ENCODE measurements at places on chromosomes 12 and 14. TPM values are rescaled to one million over a fixed set of nuclear protein-coding genes. Genes with fewer than 3 reads are reported as not detected.

Gene CDK17
- total RNA-seq, result 25.4 TPM

- DNase-seq, result no peak
These were observed 3.2 kb downstream of the ANO4 start for GRCh38 chr12:100797786-100798185.

Gene SIX1
- not detected for total RNA-seq

Gene AKAP6
- 40.1 TPM for total RNA-seq

DNA sequence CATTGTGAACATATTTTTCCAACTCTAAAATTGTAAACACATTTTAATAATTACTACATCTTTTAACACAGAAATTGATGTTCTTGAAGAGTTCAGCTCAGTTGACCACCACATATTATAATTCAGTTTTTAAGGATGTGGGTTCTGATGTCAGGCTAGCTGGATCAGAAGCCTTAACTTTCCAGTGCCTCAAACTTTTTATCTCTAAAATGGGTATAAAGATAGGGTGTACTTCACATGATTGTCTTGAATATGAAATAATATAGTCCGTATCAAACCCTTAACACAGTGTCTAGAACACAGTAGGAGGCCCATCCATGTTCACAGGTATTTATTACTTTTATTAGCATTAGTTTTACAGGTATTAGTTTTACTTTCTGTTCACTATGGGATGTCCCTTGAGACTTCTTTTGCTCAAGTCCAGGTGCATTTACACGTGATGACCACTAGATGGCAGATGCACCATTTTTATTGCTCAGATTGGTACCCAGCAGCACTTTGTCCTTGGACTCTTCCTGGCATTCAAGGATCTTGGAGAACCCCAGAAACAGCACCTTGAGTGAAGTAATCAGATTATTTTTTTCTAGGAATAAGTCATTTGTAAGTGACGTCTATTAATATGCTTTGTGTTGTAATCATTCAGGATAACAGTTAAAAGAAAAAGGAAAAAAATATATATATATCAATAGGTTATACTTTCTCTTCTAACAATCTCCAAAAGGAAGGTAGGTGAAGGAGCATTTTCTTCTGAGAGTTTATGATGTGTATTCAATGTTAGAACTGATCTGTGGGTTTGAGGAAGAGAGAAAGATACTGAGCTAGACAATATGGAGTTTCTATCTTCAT, 580.2 kb downstream of the ETNK1 start:
- DNase-seq, result peak; percentile 34

- no peak for DNase-seq
These were observed 10.0 kb upstream of the TNS2 start for GRCh38 chr12:53039851-53040250.

Gene ACTR10
- 52.5 TPM for total RNA-seq

DNA sequence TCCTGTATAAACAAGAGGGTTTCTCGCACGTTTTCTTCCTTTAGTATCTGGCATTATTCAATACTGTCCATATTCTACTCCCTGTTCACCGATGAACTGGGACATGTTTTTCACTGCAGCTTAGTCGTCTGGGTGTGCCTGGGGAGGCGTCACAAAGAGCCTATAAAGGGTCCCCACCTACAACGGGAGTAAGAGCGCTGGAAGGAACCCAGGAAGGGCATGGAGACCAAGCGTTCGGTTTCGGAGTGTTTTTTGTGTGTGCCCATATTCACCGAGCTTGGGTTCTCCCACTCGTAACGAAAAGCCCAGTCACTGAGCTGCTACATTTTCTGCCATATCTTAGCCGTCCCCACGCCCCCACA, 592 bp upstream of the USP15 start:
- DNase-seq, result no peak

DNA sequence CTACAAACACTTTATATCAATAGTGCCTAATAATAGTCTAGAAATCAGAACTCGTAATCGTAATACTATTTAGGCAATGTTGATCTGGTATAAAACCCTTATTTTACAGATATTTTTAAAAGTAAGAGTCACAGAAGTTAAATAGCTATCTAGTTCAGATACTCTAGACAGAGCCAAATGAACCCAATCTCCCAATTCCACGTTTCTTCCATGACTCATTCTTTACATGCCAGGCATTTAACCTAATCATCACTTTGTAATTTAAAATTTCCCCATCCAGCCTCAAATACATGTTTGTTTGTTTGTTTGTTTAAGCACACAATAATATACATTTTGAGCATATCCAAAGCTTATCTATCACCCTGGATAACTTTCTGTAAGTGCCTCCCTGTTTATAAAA, 36.4 kb upstream of the GARIN6 start:
- no peak for DNase-seq

DNA sequence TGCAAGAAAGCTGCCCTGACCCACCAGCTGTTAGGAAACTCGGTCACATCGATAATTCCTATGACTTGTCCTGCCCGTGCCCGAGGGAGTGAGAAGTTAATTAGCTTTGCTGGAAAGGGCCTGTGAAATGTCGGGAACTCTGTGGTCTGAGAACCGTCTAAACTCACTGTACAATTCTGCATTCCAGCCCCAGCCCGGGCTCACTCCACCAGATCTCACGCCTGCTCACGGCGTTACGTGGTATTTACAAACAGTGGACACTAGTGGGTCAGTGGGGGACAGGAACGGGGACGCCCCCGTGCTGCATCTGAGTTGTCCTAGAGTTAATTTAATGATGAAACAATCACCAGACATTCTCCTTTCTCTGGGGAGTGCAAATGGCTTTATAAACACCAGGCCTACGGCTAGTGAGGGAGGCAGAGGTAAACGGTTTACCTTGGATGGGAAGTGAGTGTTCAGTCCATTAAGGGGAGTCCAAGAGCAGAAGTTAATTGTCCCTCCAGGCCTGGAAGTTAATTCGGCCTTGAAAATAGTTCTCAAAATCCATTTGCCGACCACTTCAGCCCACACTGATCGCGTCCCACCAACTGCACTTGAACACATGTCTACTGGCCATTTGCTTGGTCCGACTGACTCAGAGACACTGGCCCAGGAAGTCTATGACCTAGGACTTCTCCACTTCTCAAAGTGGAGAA, 93.5 kb upstream of the MED13L start:
- DNase-seq, result no peak

- no peak for DNase-seq
These were observed 261.7 kb upstream of the FKBP4 start for GRCh38 chr12:2533036-2533435.

- no peak for DNase-seq
These were observed 305.5 kb downstream of the AEBP2 start for GRCh38 chr12:19744705-19745218.

DNA sequence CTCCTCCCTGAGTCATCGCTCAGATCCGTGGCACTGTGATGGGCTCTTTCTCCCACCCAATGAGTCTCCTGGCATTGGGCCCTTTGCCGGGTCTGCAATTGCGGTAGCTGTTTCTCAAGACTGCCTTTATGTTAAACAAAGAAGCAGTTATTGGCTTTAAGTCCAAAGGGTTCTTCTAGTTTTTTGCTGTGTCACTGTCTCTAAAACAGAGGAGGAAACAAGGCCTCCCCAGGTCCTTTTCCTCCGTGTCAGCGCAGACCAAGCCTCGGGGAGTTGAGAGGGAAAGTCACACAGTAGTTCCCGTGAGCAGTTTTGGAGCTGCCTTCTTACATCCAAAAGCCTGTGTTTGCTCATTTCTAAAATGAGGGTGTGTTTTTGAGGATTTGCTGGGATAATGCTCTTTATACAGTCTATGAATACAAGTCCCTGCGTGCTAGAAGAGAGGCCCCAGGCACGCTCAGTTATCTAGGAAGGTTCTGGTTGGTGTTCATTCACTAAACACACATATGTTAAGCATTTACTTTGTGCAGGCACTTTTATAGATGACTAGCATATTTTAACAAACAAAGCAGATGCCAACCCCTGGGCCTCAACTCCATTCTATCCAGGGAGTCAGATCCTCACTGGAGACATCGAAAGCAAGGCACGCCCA, 126.0 kb upstream of the PZP start:
- no peak for DNase-seq

DNA sequence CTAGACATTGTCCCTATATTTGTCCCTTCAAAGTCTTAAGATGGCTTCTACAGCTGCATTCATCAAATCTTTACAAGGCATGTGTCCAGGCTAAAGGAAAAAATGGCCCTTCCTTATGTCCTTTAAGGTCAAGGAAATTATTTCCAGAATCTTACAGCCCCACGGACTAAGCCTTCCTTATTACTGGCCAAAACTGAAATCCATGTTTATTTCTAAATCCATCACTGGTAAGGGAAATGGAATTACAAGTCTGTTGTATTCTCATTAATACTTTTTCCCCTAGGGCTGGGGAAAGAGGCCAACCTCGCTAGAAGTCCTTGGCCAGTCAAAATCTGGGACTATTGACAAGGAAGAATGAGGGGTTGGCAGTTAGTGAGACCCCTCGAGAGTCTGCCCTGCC, 252.5 kb downstream of the TMEM132C start:
- no peak for DNase-seq

Gene CD163L1
- total RNA-seq, result 3.9 TPM

Gene LRP1-AS
- total RNA-seq, result not detected

GRCh38 chr14:85533861-85534291, 3.9 kb downstream of the FLRT2 start:
- no peak for DNase-seq

Gene NRXN3
- 20.3 TPM for total RNA-seq

Gene SIX6
- not detected for total RNA-seq

Gene TMEM117
- total RNA-seq, result 12.0 TPM

Gene GPR132
- total RNA-seq, result 3.7 TPM

DNA sequence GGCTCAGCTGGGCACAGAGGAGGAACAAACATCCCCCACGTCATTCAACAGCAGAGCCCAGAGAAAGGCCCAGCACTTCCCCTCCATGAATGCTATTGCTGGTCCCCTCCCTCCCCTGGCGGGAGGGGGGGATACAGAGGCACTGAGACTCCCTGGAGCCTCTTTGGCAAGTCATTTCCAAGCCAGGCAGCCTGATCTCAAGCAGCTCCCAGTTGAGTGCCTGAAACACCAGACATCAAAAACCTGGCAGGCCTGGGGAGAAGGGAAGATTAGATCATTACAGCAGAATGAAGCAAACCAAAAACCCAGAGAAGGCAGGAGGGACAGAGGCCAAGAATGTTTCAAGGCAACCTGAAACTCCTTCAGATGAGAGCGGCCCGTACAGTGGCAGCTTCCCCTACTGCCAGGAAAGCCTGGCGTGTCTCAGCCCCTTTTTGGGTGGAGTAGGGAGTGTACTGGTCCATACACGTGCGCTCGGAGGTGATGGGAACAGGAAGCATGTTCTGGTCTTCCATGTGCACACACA, 92.1 kb downstream of the LRRC74A start:
- peak; percentile 66 for DNase-seq

- no peak for DNase-seq
These were observed 174.9 kb downstream of the FOXN3 start for GRCh38 chr14:89241934-89242651.

GRCh38 chr14:53638966-53639365, 317.7 kb downstream of the BMP4 start:
- DNase-seq, result no peak

Gene TMEM52B
- 0.86 TPM for total RNA-seq

Gene IL26
- total RNA-seq, result not detected

DNA sequence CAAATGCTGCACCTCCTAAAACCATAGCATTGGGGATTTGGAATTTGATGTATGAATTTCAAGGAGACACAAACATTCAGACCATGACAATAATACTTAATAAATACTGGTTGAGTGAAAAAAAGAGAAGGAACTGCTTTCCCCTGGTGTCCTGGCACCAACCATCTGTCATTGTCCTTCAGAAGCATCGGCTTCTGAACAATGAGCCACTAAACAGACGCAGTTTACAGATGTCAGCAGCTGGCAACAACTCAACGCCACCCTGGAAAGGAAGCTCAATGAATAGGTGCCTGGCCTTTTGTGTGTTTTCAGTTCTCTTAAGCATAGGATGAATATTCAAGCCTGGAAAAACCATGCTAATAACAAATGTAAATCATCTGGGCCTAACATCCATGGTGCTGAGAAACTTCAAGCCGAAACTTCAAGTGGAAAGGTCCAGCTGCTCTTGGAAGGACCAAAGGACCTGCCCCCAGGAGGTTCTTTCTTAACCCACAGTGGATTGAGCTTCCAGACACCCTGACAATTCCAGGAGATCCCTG, 101.3 kb downstream of the WIF1 start:
- DNase-seq, result peak; percentile 12

- peak; percentile 23 for DNase-seq
These were observed 125.4 kb downstream of the CAND1 start for GRCh38 chr12:67394550-67394949.

Gene AJUBA
- 53.3 TPM for total RNA-seq

DNA sequence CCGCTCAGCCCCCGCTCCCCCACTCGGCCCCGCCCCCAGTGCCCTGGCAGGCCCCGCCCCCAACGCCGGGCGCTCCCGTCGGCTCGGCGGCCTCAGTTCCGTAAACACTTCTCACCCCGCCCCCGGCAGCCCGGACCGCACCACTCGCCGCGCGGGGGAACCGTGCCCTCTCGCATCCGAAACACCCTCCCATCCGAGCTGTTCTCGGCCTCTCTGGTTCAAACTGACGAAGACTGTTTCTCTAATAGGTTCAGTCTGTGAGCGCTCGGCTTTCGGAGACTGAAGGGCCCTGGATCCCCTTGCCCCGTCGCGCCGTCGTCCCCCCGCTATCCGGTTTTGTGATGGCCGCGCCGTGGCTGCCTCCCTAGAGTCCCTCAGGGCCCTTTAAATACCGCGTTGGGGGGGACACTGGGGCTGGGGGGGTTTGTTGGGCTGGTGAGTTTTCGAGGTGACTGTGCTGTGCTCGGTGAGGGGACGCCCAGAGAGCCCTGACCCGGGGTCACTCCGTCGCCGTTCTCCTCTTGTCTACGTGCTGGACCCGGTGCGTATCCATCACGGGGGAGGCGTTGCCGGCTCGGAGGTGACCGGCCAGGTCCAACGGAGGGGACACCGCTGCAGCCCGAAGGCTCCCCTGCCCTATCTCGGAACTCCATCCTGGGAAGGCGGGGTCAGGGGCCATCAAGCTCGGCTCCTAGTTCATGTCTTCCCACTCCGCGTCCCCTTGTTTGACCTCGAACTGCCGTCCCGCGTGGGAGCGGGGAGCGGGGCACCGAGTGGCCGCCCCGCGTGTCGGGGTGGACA, at the start of gene TCP11L2:
TCP11L2 (plus strand) TSS at position 333 of the 801 bp plus-strand sequence. CDS start 8,343 bp downstream, outside the sequence.
- DNase-seq, result peak; percentile 86

- DNase-seq, result no peak
These were observed 661.1 kb downstream of the VRK1 start for GRCh38 chr14:97458255-97458654.

DNA sequence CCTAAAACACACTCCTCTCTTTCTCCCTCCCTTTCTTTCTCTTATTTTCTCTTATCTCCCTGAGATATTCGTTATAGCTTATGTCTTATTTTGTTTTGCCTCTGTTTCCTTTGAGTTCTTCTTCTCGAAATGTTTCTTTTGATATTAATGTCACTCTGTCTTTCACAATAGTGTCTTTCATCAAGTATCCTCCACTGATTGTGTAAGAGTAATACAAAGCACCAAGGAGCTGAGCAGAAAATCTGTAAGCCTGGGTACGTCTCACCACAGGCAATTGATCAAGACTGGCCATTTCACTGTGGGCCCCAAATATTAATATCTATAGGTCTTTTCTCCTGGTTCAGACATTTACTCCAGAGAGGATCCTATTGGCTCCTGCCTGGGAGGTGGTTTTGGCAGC, 4.8 kb upstream of the LYZ start:
- no peak for DNase-seq

Measured in mucosa of gallbladder (tissue), 1 donor.